Stimulated activated CD4-positive, alpha-beta T cell treated with anti-CD3 and anti-CD28 coated beads, Interleukin-4, amount 100 ng/mL, for 1 hour (primary cell): ENCODE measurements at places on chromosomes 4 and X.

GRCh38 chrX:71989768-71990426 lies 79.3 kb downstream of the NHSL2 start:
- DNase-seq: no peak

- no peak for DNase-seq
These were observed 259.1 kb upstream of the CPEB2 start for GRCh38 chr4:14743172-14743571.

DNA sequence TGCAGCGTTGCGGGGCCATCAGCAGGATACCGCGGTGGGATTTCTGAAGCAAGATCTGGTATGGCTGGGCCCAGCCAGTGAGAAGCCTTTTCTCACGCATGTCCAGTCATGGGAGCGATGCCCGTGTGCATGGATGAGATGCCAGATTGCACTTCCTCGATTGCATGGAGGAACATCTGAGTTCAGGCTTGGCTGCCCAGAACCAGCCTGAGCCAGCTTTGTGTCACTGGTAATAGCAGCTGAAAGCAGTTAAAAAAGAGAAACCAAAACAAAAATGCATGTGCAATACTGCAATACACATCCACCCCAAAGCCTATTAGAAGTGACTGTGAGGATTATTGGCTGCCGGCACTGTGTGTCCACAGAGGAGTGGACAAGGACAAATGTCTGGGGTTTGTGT lies 59.3 kb downstream of the PSAPL1 start:
- DNase-seq: no peak

- no peak for DNase-seq
These were observed 115.3 kb upstream of the BCOR start for GRCh38 chrX:40213092-40213491.

GRCh38 chrX:144946666-144947065 lies 300.6 kb upstream of the SPANXN1 start:
- DNase-seq: no peak

GRCh38 chrX:33205321-33205720 lies 6.0 kb downstream of the DMD start:
- no peak for DNase-seq

DNA sequence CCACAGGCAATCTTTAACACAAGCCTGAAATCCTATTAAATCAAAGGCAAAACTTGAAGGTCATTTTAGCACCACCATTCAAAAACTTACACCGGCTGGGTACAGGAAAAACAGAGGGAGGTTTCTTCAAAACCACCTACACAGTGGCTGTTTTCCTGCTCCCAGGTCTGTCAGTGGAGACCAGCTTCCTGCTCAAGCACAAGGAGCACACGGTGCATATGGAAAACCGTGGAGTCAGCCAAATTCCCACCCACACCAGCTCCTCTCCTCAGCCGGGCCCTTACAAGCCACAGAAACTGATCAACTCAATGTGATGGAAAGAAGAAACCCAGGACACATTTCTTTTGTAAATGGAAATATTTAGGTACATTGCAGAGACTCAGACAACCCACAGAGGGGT lies 14.3 kb upstream of the FAM241A start:
- DNase-seq: no peak

- DNase-seq: no peak
These were observed 47.8 kb downstream of the SHISA3 start for GRCh38 chr4:42445038-42445437.

DNA sequence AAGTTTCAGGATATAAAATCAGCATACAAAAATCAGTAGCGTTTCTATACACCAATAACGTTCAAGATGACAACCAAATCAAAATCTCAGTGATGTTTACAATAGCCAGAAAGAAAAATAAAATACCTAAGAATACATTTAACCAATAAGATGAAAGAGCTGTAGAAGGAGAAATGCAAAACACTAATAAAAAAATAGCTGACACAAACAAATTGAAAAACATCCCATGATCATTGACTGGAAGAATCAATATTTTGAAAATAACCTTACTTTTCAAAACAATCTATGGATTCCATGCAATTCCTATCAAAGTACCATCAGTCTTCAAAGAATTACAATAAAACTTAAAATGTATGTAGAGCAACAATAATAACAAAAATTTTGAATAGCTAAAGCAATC lies 1096.3 kb downstream of the FAT4 start:
- DNase-seq: no peak

- no peak for DNase-seq
These were observed 294.1 kb upstream of the SFRP2 start for GRCh38 chr4:154082760-154083535.

DNA sequence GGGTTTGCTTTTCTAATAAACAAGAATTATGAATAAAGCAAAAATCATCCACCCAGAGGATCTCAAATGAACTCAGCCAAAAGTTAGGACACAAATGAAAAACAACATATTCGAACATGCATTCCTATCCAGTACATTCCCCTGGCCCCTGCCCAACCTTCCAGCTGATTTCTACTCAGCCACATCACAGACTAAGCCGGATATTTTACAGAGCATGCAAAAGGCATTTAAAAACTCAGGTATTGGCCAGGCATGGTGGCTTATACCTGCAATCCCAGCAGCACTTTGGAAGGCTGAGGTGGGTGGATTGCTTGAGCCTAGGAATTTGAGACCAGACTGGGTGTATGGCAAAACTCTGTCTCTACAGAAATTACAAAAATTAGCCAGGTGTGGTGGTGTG lies 54.6 kb downstream of the RELL1 start:
- DNase-seq: no peak

DNA sequence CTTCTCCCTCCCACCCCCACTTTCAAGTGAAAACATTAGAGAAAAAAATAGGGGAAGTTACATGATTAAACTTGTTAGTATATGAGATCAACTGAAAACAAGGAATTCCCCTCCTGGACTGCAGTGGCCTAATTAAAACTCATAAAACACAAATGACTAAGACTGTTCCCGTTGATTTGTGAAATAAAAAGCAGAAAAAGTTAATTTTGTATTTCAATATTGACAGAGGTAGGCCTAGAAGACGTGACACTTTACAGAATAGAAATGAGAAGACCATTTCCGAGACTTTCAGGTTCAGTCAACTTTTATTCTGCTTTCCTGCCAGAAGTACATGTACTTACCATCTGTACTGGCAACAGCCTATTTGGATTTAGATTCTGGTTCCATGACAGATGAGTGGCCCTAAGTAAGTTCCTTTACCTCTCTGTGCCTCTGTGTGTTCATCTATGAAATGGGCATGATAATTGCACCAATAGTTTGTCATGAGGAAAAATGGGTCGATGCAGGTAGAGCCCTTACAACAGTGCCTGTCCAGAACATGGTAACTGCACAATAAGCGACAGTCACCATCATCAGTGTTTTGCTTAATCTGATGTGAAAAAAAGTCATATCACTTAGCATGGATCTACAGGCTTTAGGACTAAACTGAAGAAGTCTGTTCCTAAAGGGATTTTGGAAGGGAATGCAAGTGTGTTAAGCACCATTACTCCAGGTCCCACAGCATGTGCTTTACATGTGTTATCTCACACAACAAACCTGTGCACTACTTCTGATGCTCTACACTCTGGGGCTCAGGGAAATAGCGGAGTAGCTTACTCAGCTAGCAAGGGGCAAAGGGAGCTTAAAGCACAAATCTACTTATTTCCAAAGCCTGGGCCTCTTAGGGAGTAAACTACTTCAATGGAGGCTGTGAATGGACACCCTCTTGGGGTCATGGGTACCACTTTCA lies 562.3 kb upstream of the DIPK2B start:
- no peak for DNase-seq

GRCh38 chr4:107619066-107619465 lies 101.0 kb downstream of the PAPSS1 start:
- no peak for DNase-seq

DNA sequence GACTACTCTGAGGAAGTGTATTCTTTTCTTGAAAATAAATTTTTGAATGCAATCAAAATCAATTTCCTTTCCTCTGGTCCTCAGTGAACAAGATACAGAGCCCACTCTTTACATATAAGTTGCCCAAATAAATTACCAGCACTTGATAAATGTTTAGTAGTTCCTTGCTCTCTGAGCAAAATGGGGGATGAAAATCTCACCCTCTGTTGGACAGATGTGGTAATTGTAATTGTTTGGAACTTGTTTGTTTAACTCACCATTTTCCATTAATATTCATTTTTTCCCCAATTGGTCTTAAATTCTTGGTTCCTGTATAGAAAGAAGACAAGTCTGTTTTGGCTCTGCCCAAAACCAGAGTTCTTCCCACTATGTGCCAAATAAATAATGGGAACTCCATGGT lies 146.3 kb downstream of the LDB2 start:
- no peak for DNase-seq

DNA sequence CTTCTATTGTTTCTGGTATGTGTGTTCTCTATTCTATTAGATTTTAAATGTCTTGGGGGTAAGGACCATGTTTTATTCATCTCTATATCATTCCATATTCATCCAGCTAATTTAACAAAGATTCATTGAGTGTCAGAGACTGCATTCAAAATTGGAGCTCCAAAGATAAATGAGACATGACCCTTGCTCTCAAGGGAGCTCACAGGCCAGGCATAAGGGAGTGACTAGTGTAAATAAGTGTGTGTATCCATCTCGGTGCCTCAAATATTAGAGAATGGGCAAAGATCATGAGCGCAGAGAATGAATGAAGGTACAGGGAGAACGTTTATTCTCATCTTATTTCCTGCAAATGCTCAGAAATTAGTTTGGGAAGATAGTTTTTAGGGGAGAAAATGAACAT lies 150.1 kb upstream of the CASK start:
- DNase-seq: no peak

- DNase-seq: no peak
These were observed 27.4 kb upstream of the HPGD start for GRCh38 chr4:174549721-174550120.

GRCh38 chrX:139903210-139903609 lies 29.6 kb downstream of the ATP11C start:
- DNase-seq: no peak

GRCh38 chr4:38373375-38373774 lies 290.6 kb upstream of the KLF3 start:
- no peak for DNase-seq

DNA sequence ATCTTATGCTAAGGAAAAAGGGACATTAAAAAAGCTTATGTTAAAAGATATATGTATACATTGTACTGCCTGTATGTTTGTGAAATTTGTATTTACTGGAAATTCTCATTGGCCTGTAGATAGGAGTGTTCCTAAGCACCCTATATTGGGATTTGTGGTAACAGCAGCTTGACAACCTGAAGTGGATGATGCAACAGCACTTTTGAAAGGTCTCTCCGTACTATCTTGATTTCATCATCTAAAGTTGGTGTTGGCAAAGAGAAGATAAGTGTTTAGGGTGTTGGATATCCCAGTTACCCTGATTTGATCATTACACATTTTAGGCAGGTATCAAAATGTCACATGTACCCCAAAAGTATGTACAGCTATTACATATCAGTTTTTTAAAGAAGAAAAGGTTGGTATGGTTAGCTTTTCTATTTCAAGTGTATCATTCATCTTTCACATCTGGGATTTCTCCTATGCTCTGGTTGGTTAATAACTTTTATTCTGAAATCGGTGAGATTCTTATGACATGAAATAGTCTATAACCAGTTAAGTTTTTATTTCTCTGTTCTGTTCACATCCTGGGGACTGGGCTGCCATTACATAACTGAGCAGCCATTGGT lies 10.3 kb downstream of the HADH start:
- DNase-seq: no peak

DNA sequence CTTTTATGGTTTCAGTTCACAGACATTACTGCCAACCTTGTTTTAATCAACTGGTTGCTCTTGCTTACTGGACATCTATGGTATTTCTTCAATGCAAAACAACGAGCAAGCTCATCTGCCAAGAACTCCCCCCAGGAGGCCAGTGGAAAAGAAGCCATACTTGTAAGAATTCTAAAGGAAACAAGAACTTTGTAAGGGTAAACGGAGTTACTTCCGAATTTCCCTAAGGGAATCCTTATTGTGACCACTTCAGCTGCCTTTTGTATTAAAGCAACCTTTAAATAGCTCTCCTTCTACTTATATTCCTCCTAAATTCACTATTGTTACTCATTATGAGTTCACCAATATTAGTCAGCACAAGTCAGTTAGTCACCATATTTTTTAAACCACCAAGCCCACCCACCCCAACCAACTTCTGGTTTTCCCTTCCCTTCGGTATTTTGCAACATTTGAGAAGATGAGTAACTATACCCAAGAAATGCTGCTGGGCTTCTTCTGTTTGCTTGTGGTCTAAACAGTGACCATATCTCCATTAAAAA lies 602.8 kb upstream of the DIPK2B start:
- DNase-seq: no peak

DNA sequence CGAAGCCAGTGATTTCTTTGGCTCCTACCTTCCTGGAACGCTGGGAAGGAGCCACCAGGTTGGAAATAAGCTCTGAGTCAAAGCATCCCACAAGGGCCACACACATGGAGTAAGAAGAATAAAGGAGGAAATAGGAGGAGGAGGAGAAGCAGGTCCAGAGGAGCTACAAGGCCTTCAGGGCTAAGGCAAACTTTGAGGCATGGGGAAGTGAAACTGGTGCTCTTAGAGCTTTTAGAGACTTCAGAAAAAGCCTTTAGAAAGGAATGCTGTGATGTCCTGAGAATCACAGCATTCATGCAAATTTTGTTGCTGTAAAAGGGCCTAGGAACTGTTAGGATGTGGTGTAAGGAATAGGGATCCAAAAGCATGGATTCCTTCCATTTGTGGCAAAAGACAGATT lies 135.9 kb upstream of the ARHGEF9 start:
- DNase-seq: no peak

DNA sequence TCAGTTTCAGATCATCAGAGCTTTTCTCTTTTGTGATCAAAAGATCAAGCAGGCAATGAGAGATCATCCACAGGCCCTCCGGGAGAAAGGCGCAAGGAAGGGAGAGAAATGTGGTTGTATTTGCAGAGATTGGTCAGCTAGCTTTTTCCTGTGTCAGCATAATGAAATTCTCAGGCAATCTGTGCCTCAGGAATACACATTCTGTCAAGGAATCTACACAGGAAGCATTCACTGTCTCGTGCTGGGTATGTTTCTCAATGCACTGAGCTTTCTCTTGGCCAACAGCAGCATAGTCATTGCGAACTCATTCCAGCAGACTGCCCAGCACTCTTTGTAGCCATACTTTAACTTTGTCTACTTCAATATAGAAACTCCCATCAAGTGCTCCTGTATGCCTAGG lies 413.7 kb downstream of the PPP3CA start:
- DNase-seq: no peak

DNA sequence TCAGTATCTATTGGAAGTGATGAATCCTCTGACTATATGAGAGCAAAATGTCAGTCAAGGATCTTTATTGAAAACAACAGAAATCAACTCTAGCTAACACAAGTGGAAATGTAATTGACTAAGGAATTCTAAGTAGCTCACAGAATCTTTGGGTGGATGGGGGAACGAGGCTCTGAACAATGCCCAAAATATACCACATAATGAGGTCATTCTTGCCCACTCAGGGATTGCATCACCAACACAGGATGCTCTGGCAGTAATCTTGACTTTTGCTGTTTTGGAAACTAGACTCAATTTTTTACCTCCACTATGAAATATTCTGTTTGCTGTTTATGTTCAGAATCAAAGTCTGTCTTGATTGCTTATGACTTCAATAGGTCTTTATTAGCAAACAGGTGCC lies 127.4 kb upstream of the UNC5C start:
- no peak for DNase-seq
